ENCODE measurements at places on chromosomes 3 and 15.

DNA sequence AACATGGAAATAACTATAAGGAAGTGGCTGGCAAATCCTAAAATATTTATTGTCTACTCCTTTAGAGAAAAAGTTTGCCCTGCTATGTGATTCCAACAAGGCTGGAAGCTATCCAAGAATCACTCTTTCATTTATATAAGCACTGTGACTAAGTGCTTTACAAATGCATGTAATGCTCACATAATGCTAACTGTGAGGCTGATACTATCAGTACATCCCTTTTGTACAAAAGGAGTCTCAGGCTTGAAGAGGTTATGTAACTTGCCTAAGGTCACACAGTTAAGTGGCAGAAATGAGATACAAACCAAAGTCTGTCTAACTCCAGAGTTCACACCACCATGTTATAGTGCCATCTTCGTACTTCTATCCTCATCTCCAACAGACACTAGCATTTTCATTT lies 17.0 kb downstream of the TOPBP1 start:
- DNase-seq, result no peak

DNA sequence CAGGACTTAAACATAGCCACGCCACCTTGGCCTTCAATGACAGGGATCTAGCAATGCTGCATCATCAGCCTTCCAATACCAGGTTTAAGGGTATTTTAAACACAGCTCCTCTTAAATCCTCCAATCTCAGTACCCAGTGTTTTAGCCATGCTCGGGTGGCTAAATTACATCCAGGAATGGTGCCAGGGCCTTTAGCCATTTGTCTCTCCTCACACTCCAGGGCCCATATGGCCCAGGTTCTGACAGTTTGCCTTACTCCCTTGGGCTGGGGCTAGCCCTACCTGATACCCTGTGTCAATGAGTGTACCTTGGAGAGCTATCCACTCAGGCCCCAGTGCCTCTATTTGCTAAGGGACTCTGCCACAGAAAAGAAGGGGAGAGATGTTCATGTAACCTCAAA lies 29.4 kb downstream of the ZNF589 start:
- DNase-seq, result no peak

- DNase-seq, result no peak
Measured at GRCh38 chr15:58135511-58136174, 2.5 kb upstream of the AQP9 start.

- no peak for DNase-seq
Measured at GRCh38 chr3:42689421-42690014, 4.2 kb downstream of the KLHL40 start.

GRCh38 chr15:69583626-69584025 lies 131.0 kb downstream of the RPLP1 start:
- no peak for DNase-seq

DNA sequence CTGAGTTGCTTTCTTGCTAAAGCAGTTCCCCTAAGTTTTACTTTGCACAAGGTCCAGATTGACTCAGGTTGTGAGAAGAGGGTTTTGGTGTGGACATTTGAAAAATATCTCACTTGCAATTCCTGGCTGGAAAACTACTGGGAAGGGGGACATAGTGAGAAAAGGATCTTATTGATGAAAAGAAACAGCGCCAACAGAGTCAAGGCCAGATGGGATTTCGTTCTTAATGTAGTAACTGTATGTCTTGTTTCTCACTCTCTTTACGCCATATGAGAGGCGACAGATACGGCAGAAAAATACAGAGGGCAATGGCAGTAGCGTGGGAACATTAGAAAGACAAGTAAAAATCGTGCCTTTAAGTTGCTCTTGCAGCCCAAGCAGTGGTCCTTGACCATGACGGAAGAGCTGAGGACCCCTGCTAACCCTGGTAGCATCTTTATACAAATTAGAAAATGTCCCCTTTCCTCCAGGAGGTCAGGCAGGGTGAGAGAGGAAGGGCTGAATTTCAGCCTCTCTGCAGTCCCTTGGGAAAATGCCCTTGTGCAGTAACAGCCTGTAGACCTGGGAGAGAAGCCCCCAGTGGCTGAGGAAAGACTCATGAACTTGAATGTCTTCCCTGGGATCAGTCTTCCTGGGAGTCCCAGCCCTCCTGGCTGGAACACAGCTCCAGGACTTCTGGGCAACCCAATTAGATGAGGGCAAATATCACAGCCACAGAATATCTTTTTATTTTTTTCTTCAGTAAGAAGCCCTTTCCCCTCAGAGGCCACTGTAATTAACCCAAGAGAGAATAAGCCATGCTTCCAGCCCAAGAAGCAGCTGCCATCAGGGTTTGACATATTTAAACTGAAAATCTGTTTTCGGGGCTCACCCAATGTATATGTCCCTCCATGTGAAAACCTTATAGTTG lies 113.4 kb downstream of the CD47 start:
- DNase-seq, result no peak

DNA sequence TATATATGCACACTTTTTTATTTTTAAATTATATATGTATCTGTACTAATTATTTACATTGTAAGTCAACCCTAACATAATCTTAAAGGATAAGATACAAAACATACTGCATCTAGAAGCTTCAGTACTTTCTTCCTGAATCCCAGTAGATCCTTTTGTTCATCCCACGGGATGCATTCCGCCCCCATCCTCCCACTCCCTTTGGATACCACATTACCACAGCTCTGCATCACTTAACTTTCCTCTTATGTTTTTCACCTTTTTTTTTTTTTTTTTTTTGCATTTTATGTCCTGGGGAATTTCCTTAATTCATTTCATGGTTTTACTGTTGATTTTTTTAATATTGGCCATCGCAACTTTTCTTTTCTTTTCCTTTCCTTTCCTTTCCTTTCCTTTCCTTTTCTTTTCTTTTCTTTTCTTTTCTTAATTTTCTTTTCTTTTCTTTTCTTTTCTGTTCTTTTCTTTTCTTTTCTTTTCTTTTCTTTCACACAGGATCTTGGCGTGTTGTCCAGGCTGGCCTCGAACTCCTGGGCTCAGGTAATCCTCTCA lies 3.0 kb downstream of the OPA1 start:
- no peak for DNase-seq

GRCh38 chr3:56776556-56776950 lies 25.2 kb downstream of the ARHGEF3 start:
- DNase-seq, result no peak

DNA sequence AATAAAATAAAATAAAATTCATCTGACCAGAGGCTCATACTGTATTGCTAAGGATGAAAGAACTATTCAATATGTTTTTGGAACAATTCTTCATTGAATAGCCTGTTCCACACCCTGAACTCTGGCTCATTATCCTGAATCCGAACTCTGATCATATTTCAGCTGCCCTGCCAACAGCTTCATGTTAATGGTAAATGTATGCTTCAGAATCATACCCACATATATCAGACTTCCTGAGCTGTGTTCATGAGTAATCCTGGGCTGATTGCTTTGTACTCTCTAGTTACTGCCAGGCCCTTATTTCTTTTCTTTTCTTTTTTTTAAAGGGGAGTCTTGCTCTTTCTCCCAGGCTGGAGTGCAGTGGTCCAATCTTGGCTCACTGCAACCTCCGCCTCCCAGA lies 11.8 kb downstream of the INO80 start:
- DNase-seq, result no peak

GRCh38 chr15:84835661-84836337 lies 18.6 kb downstream of the ALPK3 start:
- no peak for DNase-seq

DNA sequence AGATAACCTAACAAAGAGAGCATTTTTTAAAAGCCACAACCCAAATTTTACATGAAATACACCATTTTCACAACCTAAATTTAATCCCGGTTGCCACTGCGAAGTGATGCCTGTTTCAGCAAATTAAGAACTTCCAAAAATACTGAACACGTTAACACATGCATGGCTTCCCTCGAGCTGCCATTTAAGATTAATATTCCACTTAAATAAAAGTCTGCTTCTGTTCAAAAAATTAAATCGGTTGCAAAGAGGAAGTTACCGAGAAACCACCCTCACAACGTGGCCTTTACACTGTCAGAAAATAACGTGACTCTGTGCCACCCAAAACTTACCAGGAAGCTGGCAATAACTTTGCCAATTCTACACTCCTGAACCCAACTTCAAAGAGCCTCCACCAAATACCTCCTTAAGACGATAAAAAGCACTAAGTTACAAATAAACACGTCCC lies 1.2 kb downstream of the TBL1XR1 start:
- peak; percentile 62 for DNase-seq

GRCh38 chr3:180402471-180403073 lies 199.4 kb upstream of the TTC14 start:
- DNase-seq, result no peak

DNA sequence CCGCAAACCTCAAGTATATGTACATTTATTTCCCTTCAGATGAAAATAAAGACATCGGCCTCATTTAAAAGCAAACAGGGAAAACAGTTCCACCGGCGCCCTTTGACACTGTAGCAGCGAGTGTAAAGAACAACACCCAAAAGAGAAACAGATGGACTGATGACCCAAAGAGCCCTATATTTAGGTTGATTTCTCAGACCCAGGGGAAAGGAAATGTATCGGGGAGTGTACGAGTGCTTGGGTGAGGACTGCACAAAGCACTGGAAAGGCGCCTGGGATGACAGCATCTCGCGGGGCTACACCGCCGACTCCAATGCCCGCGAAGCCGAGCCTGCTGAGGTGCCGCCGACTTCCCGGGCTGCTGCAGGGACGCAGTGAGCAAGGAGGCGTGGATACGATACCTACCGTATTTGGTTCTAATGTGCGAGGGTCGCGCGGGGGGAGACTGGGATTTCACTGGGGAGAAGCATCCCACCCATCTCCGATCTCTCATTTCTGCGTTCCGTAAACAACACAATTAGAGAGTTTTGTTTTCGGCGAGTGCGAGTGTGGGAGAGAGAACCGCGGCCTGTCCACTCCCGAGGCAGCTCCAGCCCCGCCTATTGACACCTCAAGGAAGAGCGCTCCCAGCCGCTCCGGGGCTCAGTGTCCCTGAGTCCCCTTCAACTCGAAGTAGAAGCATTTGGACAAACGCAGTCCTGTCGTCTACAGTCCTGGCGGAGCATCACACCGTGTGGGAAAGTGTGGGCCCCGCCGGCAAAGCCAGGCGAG lies 2.0 kb downstream of the MECOM start:
- DNase-seq, result no peak

- DNase-seq, result no peak
Measured at GRCh38 chr15:80093854-80094418, 34.5 kb downstream of the ZFAND6 start.

- DNase-seq, result no peak
Measured at GRCh38 chr3:184261854-184262763, 756 bp upstream of the CAMK2N2 start.

- no peak for DNase-seq
Measured at GRCh38 chr3:197343656-197344408, 45.4 kb upstream of the DLG1 start.

- DNase-seq, result no peak
Measured at GRCh38 chr3:64238971-64239667, 13.9 kb upstream of the PRICKLE2 start.

- no peak for DNase-seq
Measured at GRCh38 chr3:177210744-177211502, 13.6 kb upstream of the TBL1XR1 start.

DNA sequence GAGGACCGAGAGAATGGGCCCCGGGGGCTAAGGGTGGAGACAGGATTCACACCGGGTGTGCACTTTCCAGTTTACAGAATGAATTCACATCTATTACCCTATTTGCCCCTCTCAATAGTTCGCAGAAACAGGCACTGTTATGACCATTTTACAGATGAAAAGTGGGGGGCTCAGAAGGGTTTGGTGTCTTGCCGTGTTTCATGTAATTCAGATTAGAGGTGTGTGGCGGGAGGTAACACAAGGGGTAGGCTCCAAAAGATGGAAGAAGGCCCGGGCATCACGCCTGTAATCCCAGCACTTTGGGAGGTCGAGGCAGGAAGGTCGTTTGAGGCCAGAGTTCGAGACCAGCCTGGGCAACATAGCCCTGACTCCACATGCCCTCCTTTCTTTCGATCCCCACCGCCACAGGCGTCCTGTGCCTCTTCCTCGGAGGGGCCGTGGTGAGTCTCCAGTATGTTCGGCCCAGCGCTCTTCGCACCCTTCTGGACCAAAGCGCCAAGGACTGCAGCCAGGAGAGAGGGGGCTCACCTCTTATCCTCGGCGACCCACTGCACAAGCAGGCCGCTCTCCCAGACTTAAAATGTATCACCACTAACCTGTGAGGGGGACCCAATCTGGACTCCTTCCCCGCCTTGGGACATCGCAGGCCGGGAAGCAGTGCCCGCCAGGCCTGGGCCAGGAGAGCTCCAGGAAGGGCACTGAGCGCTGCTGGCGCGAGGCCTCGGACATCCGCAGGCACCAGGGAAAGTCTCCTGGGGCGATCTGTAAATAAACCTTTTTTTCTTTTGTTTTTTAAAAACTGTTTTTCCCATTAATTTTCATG lies 3.4 kb downstream of the DUOXA2 start:
- no peak for DNase-seq

DNA sequence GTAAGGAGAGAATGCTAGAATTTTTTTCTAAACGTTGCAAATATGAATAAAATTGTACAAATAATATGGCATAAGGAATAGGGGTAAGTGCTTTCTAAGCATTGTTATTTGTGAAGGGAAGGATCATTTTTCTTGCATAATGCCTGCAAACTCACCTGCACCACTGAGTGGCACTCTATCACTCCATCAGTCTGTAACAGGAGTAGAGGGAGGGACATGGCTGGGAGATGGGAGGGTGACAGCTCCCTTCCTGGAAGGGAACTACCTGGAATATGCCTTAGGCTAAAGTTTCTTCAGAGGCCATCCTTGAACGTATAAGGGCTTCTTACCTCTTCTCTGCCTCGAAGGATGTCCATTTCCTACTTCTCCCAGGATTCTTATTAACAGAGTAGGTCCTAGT lies 3.0 kb downstream of the NAALADL2 start:
- no peak for DNase-seq

DNA sequence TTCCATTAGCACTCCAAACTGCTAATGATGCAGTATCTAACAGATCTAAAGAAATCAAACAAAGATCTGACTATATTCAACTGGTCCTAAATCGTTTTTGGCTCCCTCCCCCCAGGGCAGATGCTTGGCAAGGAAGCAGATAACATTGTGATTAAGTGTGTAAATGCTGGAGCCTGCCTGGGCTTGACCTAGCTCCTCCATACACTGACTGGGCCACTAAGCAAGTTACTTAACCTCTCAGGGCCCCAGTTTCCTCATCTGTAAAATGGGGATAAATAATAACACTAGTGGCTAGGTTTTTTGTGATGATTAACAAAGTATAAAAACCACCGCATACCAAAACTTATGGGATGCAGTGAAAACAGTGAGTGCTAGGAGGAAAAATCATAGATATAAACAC lies 9.2 kb downstream of the EID1 start:
- no peak for DNase-seq

GRCh38 chr15:57287123-57287521 lies 89.2 kb upstream of the CGNL1 start:
- no peak for DNase-seq

GRCh38 chr3:144257381-144257780 lies 285.8 kb downstream of the DIPK2A start:
- no peak for DNase-seq

DNA sequence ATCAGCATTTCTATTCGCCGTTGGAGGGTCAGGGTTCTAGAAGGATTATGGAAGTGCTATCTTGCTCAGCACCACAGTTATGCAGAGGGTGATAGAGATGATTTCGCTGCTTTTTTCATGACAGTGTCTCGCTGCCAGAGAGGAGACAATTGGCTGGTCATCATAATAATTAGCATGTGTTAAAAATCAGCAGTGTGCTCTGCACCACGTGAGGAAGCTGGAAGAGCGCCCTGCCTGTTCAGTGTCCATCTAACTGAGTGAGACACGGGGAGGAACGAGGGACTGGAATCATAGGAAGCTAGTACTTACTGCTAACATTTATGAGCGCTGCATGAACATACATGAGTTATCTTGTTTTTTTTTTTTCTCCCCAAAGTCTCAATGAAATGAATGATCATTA lies 116.2 kb upstream of the PLAAT1 start:
- DNase-seq, result no peak
